ENCODE measurements at places on chromosomes 3 and 15.

- DNase-seq = no peak
These were observed 270.8 kb upstream of the TOPAZ1 start for GRCh38 chr3:43970920-43971319.

DNA sequence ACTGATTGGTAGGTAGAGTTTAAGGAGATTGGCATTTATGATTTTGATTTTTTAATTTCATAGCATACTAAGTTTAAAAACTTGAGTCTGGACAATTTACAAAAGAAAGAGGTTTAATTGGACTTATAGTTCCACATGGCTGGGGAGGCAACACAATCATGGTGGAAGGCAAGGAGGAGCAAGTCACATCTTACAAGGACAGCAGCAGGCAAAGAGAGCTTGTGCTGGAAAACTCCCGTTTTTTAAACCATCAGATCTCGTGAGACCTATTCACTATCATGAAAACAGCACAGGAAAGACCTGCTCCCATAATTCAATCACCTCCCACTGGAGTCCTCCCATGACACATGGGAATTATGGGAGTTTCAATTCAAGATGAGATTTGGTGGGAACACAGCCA, 630.9 kb upstream of the NR2F2 start:
- DNase-seq = no peak

- DNase-seq = no peak
These were observed 17.0 kb downstream of the PCYT1A start for GRCh38 chr3:196270499-196270898.

GRCh38 chr15:39860871-39861270, 59.2 kb downstream of the GPR176 start:
- no peak for DNase-seq

DNA sequence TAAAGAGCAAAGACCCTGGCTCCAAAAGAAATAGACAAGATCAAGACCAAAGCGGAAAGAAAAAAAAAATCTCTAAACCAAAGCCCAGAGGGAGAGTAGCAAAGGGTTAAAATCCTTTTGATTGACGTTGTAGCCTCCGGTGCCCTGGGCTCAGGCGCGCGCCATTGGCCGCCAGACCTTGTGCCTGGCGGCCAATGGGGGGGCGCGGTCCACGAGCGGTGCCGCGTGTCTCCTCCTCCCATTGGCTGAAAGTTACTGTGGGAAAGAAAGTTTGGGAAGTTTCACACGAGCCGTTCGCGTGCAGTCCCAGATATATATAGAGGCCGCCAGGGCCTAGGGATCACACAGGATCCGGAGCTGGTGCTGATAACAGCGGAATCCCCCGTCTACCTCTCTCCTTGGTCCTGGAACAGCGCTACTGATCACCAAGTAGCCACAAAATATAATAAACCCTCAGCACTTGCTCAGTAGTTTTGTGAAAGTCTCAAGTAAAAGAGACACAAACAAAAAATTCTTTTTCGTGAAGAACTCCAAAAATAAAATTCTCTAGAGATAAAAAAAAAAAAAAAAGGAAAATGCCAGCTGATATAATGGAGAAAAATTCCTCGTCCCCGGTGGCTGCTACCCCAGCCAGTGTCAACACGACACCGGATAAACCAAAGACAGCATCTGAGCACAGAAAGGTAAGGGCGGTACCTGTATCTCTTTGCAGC, at the start of gene HES1:
Gene HES1, plus strand, starts transcription at position 343 of the 713 bp plus-strand sequence. Its CDS starts 233 bp downstream, at position 576.
- peak; percentile 94 for DNase-seq

DNA sequence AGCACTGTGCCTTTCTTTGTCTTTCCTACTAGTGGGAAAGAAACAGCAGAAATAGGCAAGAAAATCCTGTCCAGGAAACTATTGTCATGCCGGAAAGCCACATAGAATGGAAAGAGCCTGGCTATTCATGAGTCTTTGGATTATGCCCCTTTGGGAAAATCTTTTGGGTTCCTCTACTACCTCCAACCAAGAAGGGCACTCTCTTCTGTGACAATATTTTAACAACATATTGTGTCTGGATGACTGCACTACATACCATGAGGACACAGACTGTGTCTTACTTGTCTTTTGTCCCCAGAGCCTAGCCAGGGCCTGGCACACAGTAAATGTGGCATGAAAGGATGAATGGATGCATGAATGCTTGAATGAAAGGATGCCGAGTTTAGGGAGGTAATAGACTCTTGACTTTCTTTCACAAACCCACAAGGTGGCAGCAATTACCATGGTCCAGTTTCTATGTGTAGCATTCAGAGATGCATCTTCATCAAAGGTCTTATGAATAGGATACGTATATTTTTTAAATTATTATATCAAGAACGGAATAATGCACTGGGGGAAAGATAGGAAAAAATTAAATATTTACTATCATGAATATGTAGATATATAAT, 30.3 kb downstream of the ARL14 start:
- peak; percentile 23 for DNase-seq

DNA sequence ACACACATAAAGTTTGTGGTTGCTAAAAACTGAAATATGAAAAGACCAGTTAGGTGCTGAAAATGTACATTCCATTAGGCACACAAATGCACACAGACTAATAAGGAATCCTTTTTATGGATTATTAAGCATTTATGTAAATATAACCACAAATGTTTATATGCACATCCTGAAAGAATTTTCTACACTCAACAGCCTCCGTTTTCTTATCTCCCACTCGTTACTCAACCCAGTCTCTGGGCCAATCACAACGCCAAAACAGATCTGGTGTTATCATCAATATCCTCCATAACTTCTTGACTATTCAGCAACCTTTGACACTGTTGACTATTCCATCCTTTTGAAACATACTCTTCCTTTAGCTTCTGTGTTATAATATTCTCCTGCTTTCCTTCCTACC, 136.4 kb downstream of the ATP8B4 start:
- DNase-seq = no peak
